ENCODE measurements at places on chromosomes 2 and 18.
A peak's percentile ranks its signal among the peaks of the same experiment; 100 is the strongest.

- DNase-seq = peak; percentile 3
These were observed 150.2 kb upstream of the SPATS2L start for GRCh38 chr2:200156166-200156835.

- DNase-seq = no peak
These were observed 7.3 kb downstream of the GREB1 start for GRCh38 chr2:11540996-11541692.

DNA sequence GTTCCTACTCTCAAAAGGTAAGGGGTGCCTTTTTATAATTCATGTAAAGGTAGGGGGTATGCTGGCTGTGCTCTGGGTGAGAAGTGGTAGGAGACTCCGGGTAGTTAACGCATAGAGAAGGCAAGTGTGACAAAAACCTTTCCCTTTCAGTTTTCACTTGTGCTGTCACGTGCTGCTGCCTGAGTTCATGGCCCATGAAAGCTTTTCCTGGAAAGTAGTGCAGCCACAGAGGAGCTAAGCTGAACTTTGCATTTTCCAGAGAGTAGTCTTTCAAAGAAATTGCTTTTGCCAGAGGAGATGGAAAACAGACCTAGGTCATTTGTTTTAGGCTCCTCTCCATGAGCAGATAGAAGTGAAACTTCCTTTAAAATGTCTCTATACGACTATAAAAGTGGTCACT is 44.7 kb downstream of the THSD7B start:
- no peak for DNase-seq

DNA sequence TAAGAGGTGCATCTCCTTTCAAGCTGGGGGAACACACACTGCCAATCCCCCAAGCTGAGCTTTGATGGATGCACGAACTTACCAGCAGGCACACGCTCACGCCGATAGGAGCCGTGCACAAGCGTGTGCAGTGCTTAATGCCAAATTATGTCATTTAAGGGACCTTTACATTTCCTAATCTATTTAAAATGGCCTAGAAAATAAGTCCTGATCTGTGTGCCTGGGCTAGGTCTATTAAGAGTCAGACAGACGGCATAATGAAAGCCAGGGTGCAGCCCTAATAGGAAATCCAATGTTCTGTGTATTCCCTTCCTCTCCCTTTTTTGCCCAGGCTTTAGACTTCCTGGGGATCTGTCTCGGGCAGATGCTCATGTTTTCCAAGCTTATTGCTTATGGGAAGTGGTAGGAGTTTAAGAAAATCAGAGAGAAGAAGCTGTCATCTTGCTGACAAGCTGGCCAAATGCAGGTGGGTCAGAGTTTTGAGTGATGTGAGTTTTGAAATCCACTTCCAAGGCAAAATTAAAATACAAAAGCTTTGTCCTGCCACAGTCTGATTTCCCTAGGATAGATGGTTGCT is 142.6 kb downstream of the MYT1L start:
- no peak for DNase-seq

- DNase-seq = peak; percentile 34
These were observed 91.6 kb downstream of the TMX3 start for GRCh38 chr18:68623342-68623741.

DNA sequence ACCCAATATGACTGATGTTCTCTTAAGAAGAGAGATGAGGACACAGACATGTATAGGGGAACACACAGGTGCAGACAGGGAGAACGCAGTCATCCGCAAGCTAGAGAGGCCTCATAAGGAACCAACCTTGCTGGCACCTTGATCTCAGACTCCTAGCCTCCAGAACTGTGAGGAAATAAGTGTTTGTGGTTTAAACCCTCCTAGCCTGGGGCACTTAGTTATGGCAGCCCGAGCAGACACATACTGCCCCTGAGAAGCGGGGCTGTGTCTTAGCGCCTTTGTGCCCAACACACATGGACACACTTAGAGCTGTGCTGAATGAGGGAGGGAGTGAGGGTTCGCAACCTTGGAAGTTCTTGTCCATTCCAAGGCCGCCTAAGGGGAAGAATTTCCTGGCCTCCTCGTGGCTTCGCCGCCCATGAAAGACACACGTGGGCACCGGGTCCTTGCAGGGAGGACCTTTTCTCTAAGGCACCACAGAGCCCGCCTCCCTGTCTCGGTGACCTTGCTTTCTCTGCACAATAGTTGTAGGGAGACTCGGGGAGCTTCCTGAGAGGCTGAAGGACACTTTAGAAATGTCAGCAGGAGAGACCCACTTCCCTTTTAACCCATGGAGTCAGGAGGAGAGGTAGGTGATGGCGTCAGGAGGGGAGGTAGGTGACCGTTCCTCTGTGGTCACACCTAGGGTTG is 224.5 kb upstream of the HDAC4 start:
- no peak for DNase-seq

DNA sequence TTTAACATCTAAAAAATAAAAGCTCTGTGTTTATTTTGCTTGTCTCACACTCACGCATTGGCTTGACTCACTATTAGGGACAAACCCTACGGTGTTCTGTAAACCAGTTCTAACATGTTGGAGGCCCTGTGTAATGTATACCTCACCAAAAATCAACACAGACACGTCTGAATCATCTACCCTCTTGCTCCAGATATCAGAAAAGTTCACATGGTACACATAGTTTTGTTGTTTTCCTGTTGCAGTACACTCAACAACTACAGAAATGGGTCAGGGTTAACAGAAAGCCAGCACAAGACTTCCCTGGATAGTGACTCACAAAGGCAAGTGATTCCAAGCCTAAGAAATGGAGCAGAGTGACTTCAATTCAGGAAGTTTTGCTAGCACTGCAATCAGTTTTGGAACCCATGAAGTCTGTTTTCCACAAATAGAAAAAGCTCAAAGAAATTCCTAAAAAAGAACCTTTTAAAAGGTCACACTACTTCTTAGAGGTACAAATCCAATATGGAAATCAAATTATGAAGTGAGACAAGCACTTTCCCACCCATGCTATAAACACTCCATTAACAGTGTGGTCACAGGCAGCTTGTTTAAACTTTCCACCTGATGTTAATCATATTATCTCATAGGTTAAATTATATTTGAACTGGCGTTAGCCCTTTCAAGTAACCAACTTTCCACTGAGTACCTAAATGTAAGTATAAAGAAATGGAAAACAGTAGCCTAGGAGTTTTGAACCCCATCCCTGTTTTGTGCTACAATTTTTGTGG is 87.4 kb downstream of the GAREM1 start:
- peak; percentile 79 for DNase-seq

GRCh38 chr2:144659731-144660275 is 139.9 kb upstream of the ZEB2 start:
- no peak for DNase-seq

GRCh38 chr18:59540346-59540745 is 156.9 kb downstream of the CCBE1 start:
- no peak for DNase-seq

DNA sequence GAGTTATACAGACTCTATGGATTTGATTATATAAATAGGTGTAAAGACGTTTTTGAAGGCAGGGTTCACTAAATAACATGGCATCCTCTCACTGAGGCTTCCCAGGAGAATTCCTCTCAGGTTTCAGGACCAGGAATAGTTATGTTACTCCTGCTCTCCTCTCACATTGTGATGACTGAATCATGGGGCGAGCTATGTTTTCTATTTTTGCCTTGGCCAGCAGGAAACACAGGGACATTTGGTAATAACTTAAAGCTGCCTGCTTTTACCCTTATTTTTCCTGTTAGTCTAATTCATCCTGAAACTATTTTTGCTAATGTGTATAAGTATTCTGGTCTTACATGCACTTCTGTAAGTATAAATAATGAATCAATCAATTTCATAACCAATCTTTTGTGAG is 115.3 kb upstream of the ITGB6 start:
- peak; percentile 72 for DNase-seq

DNA sequence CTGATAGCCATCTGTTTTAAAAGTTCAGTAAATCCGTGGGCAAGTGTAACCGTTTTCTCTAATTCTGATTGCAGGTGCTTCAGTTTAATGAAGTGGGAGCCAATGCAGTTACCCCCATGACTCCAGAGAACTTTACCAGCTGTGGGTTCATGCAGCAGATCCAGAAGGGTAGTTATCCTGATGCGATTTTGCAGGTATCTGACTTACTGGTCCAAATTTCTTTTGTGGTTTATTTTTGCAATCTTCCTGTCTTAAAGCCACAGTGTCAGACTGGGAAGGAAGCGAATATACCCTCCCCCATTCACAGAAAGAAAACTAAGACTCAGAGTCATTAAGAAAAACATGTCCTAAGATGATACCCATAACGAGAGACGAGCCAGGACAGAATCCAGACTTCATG is 7.7 kb downstream of the SERPINB2 start:
- DNase-seq = no peak

DNA sequence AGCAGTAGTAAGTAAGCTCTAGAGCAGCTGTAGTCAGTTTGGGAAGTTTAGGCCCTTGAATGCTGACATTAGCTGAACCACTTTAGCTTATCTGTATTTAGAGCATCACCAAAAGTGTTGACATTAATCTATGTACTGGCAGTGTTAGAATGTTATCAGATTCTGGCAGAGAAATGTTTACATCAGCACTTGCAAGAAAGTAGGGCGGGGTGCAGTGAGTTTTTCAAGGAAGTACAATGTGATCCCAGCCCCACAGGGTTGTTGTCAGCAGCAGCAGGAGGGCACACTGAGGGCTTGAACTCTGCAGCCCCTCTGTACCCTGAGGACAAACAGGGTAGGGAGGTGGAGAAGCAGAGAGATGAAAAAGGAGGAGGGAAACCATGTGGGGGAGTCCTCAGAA is 35.5 kb upstream of the RMP24 start:
- no peak for DNase-seq

DNA sequence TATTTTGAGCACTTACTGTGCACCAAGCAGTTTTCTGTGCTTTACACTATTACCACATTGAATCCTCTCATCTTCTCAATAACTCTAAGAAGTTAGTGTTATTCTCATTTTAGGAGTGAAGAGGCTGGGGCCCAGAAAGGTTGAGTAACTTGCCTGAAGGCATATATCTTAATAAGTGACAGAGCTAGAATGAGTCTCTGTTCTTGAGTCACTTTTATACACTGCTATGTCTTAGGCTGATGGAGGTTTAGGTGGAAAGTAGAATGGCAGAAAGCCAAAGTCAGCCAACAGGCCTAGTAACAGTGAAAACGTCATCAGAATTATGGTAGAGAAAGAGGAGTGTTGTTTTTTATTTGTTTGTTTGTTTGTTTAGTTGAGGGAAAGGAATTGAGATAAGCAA is 27.9 kb upstream of the RPE start:
- no peak for DNase-seq

DNA sequence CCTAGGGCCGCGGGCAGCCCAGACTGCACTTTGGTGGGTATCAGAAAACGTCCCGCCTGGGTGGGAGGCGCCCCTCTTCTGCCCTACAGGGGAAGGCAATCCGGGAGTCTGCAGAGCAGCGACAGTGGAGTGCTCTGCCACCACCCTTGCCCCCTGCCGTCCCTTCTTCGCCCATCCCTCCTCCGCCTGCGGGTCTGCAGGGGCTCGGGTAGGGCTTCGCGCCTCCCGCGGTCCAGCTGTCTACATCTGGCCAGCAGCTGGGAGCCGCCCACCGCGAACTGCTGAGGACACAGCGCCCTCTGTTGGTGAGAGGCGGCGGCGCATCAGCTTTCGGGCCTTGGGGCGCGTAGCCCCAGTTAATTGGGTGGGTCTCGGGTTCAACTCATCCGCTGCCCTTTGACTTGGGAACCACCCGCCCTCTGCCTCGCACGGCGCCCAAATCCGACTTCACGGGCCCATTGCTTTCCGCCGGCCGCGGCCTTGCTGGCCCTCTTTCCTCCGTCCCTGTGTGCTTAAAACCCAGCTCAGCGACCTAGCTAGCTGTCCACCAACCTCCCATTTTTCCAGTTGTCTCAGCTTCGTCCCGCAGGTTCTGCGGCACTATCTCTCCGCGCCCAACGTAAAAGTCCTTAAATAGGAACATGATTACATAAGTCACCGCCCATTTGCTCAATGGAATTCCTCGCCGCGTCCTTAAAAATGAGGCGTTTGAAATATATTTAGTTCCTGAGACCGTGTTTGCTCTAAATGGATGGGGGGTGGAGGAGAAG is 17.6 kb downstream of the WNT10A start:
- no peak for DNase-seq

- no peak for DNase-seq
These were observed 60.0 kb upstream of the NOSTRIN start for GRCh38 chr2:168742258-168742932.

DNA sequence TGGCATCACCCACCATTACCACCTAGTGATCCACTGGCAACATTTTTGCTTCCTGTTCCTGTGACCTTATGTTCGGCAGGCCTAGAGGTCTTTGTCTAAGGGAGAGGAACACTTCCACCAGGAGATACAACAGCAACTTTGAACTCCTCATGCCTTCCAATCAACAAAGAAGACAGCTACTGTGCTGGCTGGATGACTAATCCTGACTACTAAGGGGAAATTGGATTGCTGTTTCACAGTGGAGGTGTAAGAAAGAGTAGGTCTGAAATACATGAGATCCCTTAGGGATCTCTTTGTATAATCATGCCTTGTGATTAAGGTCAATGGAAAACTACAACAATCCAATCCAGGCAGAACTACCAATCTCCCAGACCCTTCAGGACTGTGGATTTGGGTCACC is 45.2 kb downstream of the EIF2AK3 start:
- peak; percentile 36 for DNase-seq

GRCh38 chr2:234796045-234796591 is 155.7 kb upstream of the SH3BP4 start:
- no peak for DNase-seq

DNA sequence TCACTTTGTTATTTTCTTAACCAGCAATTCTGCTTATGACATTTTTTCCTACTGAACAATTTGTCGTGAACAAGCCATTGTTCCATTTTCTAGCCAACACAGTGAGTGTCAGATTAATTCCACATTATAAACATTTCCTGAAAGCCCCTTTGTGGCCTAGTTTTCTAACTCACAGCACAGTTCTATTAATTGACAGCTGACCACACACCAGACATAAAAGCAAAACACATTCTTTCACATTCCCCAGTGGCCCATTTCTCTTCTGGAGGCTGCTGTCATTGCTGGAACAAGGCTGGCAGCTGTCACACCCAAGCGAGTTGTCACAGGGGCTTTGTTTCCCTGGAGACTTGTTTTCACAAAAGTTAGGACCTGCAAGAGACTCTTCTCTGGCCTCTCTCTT is 50.7 kb downstream of the RNF152 start:
- no peak for DNase-seq

GRCh38 chr18:53458944-53459580 is 765.4 kb downstream of the MBD2 start:
- DNase-seq = no peak

DNA sequence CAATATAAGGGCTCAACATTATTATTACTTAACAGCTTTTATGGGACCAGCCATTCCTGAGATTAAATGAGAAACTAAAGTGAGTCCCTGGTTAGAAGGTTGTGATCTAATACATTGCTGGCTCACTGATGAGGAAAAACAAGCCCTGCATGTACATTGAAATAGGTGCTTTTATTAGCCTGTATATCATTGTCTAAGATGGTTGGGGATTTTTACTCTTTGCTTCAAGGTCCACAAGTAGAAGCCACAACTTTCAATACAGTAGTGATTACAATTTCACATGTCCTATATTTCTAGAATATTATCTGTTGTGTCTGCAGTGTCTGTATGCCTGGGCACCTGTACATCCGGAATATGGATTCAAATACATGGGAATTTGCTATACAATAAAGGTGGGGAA is 104.1 kb upstream of the FZD5 start:
- no peak for DNase-seq

GRCh38 chr18:41532344-41533086 is 422.5 kb upstream of the PIK3C3 start:
- DNase-seq = no peak

- DNase-seq = no peak
These were observed 130.5 kb downstream of the EIPR1 start for GRCh38 chr2:3246928-3247714.

- no peak for DNase-seq
These were observed 17.9 kb downstream of the ITGAV start for GRCh38 chr2:186607660-186608324.

Data from kidney capillary endothelial cell (primary cell).